ENCODE measurements at places on chromosomes 7 and 10. TPM values are rescaled to one million over a fixed set of nuclear protein-coding genes. Genes with fewer than 3 reads are reported as not detected.
A peak's percentile ranks its signal among the peaks of the same experiment; 100 is the strongest.

GRCh38 chr7:53070883-53071282, 35.5 kb downstream of the POM121L12 start:
- DNase-seq: no peak

DNA sequence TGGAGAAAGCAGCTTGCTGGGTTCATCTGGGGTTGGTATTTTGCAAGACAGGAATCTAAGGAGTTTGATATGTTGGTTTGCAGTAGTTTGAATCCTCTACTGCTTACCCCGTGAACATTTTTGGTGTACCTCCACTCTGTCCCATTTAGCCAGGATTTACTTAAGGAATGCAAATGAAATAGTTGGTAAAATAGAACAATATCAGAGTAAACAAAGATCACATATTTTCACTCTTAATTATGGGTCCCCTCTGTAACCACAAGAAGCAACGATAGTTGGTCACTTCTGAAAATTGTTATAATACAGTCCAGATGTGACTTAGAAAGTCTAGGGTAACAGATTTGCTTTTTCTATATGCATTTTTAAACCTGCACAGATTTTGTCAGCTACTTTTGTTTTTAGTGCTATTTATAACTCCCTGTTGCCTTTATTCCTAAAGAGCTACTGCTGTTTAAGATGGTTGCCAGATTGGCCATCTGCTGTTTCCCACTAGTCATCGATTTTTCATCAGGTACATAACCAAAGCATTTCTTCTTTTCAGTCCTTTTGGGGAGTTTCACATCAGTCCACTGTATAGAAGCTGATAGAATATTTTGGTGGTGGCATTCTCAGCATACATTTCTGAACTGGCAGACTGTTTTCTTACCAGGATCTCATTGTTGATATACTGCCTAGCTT, 37.6 kb downstream of the MAPK8 start:
- DNase-seq: no peak

DNA sequence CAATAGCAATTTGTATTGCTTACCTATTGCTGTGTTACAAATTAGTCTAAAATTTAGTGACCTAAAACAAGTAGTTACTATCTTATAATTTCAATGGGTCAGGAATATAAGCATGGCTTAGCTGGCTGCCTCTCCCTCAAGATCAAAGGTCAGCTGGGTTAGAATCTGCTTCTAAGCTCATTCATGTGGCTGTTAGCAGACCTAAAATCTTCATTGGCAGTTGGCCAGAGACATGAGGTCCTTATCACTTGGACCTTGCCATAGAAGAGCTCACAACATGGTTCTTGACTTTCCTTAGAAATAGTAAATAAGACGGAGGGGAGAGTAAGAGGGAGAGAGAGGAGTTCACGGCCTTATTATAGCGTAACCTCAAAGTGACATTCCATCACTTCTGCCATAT, 468.0 kb downstream of the HTR7 start:
- no peak for DNase-seq

DNA sequence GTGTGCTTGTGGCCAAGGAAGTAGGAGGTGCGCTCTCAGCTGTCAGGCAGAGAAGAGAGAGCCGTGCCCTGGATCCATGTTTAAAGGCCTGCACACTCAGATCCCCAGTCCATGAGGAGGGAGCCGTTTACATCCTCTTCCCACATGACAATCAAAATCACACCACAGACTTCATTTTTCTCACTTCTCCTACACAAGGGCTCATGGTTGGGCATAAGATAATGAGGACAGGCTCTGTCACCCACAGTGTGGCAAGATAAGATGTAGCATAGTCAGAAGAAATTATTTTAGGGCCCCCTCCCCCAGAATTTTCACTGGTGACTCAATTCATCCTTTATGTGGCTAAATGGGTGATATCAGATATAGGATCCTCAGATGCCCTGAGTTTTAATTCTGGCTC, 35.9 kb upstream of the INHBA start:
- DNase-seq: no peak

The GPER1 gene
- 2.4 TPM for total RNA-seq

- DNase-seq: no peak
These were observed 859.6 kb upstream of the KCND2 start for GRCh38 chr7:119413314-119413805.

DNA sequence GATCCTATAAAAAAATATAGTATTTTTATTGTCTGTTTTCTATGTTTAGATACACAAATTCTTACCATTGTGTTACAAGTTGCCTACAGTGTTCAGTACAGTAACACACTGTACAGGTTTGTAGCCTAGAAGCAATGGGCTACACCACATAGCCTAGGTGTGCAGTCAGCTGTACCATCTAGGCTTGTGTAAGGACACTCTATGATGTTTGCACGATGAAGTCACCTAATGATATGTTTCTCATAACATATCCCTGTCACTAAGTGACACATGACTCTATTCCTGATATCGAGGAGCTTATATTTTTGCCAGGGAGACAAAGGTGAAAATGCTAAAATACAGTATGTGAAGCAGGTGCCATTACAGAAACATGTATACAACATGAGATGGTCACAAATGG, 18.6 kb downstream of the ZNF25 start:
- no peak for DNase-seq

The MOGAT3 gene
- total RNA-seq: not detected

GRCh38 chr10:103712898-103713498, 142.4 kb downstream of the SH3PXD2A start:
- DNase-seq: peak; percentile 49

The PRPS1L1 gene
- total RNA-seq: not detected

DNA sequence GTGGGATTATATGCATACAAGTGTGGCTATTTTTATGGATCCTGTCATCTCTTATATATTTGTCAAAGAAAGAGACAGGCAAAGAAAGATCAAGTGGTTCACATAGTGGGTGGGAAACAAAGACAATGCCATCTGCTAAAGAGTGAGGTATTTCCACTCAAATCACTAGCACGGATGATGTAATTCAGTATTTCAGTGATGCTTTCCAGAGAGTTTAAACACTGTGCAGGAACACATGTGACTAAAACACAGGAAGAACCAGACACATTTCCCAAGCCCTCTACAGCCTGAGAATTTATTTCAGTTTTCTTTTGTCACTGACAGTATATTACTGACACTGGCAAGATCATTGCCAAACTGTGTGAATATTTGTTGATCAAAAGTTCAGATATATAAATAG, 885.7 kb upstream of the CELF2 start:
- no peak for DNase-seq

DNA sequence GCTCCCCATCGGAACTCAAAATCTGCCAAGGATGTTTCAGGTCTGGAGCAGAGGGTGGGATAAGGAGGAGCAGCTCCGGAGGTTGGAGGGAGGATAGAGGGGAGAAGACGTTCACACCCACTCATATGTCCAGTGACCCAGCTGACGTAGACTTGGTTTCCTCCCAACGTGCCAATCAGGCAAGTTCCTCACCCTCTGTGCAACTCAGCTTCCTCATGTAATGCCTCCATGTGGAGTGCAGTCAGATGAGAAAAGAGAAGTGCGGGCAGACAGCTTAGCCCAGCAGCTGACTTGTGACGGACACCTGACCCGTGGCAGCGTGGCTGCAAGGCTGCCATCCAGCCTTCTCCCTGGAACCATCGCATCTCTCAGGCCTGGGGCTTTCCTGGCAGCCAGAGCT, 86.8 kb downstream of the NPTX2 start:
- no peak for DNase-seq

- no peak for DNase-seq
These were observed 150.7 kb upstream of the BET1 start for GRCh38 chr7:94154858-94155257.

DNA sequence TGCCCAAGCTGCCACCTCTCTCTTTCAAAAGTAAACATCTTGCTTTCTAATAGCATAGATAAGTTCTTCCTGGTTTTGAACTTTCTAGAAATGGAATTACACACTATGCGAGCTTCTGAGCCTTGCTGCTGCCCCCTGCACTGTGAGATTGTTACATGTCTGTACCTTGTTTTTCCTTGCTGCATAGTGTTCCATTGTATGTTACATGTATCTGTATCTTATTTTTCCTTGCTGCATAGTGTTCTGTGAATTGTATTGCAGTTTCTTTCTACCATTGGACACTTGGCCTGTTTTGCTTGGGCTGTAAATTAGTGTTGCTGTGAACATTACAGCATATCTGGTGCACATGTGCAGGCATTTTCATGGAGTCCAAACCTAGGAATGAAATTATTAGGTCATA, 24.0 kb upstream of the VWA2 start:
- DNase-seq: no peak

- no peak for DNase-seq
These were observed 7.7 kb upstream of the GTPBP4 start for GRCh38 chr10:980468-981093.
